ENCODE measurements at places on chromosomes 16 and 17. TPM values are rescaled to one million over a fixed set of nuclear protein-coding genes. Genes with fewer than 3 reads are reported as not detected.

- H3K36me3 ChIP-seq = no peaks in the 10 kb centered on the region
- no peak for DNase-seq
- H3K27me3 ChIP-seq = no peaks in the 10 kb centered on the region
- no peak overlapping the region for H3K27ac ChIP-seq
- no peaks in the 10 kb centered on the region for H3K4me1 ChIP-seq
- no peak overlapping the region for H3K4me3 ChIP-seq
Measured at GRCh38 chr16:49016461-49016860, 265.2 kb downstream of the CBLN1 start.

SLC9A5 gene
- total RNA-seq = 2.7 TPM

TEKT5 gene
- not detected for total RNA-seq

KRT24 gene
- not detected for total RNA-seq
